ENCODE measurements at places on chromosomes 1 and 21.

DNA sequence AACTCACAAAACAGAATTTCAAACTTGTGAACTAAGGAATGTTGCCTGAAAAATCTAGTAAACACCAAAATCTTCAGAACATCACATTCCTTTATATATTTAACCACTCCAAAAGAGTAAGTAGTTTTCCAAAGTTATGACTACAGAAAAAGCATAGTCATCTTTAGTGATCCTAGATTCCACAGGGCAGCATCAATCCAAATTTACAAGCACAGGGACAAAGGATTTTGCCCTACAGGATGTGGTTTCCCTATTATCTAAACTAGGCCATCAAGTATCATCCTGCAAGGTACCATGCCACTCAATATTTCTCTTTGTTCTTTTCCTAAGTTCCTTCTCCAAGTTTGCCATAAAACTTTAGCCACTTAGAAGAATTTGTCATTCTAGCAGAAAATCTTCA is 33.0 kb downstream of the COP1 start:
- DNase-seq: no peak

- DNase-seq: no peak
Observed at GRCh38 chr1:35851132-35851869, 31.7 kb upstream of the AGO1 start.

- no peak for DNase-seq
Observed at GRCh38 chr1:233022246-233022645, 71.8 kb downstream of the NTPCR start.

GRCh38 chr1:75539230-75540116 is 71.4 kb downstream of the SLC44A5 start:
- no peak for DNase-seq

GRCh38 chr1:245609354-245610150 is 454.8 kb downstream of the KIF26B start:
- no peak for DNase-seq

DNA sequence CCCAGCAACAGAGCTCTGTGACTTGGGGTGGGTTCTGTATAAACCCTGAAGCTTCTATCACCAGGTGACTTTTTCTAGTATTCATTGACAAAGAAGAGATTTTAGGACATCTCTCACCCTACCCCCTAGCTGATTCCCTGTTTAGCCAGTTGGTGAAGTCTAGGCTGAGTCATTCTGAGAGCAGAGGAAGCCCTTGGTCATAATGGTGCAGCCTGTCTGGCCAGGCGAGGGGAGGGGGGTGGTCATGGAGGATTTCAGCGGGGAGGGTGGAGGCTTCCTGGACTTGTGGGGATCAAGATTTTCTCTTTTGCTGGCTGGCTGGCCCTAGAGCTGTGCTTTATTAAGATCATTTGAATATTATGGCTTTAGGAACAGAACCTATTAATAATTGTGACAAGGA is 262.6 kb downstream of the CAMTA1 start:
- DNase-seq: no peak

DNA sequence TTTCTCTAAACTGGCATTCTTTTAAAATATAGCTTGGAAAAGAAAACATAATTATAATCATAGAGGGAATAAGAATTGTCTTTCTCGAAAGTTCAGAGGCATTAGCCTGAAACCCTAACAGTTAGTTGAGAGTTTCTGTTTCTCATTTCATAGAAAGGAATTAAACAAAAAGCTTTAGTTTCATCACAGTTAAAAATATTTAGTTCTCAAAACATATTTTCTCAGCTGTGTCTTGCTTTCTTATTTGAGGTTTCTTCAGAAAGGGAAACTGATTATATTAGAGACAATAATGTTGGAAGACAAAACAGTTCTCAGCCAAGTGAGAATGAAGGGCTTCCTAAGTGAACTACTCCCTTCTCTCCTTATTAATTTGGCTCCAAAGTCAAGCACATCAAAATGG is 75.4 kb upstream of the C1orf105 start:
- no peak for DNase-seq

DNA sequence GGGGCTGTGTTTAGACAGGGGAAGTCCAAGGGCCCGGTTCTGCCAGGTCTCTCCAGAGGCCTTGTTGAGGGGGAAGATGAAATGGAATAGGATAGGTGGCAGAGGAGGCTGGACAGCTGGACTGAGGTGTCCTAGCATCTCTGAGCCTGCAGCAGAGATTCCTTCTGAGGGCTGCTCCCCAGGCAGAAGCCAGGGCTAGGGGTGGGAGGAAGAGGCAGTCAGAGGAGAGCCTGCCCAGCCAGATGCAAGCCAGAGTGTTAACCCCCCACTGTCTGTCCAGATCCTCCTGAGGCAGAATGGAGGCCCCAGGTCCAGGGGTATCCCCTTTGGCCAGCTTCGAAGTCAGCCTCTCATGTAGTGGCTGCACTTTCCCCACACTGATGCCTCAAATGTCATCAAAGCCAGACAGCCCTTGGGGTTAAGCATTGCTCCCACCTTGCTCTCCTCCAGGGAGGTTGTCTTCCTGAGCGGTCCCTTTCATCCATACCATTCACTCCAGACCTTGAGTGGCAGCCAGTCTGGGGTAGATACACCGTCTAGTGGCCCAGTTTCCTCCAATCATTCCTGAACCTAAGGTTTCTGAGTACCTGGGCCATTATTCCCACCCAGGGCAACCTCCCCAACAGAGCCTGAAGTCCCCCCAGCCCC is 1.7 kb downstream of the CSF1 start:
- DNase-seq: no peak

- DNase-seq: no peak
Observed at GRCh38 chr1:155001425-155001674, 1.3 kb upstream of the ZBTB7B start.

DNA sequence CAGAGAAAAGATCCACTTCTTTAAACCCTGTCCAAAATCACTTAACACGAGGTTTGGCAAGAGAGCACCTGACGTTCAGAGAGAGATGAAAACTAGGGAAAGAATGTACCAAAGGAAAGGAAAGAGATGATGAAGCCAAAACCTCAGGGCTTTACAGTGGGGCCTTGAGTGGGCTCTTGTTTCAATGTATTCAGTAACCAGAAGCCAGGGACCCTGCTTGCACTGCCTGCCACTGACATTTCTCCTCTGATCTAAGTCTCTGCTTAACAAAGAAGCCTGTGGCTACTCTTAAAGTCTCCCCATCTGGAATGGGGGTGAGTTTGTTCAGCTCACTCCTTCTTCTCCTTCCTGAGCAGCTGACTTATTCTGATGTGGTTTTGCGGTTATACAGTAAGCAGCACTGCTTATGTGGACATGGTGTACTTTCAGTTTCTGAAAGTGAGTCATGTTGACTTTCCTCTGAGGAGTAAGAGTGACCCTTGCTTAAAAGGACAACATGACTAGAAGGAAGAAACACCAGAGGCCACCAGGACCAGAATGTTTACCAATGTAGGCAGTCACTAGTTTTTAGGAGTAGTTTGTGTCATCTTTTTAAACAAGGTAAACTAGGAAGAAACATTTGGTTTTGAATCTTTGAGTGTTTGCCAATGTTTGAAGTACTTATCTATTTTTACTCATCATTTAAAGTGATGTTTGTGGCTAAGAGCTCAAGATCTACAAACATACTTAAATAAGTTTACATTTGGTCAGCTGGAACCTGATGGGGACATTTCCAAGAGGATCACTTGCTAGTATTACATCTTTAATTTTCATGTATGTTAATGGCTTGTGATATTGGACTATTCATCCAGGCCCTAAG is 87.4 kb downstream of the FASLG start:
- peak; percentile 89 for DNase-seq

DNA sequence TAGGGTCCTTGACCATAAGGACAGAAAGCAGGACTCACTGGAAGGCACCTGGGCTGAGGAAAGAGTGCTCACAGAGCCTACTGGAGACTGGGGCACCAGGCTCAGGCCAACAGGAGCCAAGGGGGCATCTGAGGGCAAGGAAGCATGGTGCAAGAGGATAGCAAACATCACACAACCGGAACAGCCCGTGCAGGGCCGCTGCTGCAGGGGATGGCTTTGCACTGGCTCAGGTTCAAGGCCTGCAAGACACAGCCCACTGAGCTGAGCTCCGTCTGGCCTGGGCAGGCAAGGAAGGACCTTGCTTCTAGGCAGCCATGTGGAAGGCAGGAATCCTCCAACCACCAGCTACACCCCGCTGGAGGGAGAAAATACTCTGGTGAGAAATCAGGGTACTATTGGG is 59.8 kb upstream of the KIF26B start:
- DNase-seq: no peak

GRCh38 chr1:234593771-234594504 is 16.0 kb downstream of the IRF2BP2 start:
- DNase-seq: no peak

- no peak for DNase-seq
Observed at GRCh38 chr1:6365047-6365446, 28.5 kb downstream of the ACOT7 start.

GRCh38 chr1:115240297-115240696 is 97.8 kb downstream of the NGF start:
- DNase-seq: no peak

DNA sequence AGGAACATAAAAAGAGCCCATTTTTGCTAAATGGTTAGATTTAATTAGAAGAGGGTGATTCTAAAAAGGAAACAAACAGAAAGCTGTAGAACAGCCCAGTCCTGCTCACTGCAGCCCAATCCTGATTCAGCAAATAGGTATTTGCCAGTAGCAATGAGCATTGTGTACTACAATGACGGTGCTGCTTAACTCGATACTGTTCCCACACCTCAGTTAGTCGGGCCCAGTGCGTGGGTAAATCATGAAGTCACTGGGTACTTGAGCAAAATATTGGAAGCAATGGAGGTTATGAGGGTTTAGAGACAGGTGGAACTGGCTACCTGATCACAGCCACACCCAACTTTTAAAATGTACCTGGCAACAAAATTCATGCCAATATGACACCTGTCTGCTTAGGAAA is 101.5 kb upstream of the ADGRL2 start:
- no peak for DNase-seq

DNA sequence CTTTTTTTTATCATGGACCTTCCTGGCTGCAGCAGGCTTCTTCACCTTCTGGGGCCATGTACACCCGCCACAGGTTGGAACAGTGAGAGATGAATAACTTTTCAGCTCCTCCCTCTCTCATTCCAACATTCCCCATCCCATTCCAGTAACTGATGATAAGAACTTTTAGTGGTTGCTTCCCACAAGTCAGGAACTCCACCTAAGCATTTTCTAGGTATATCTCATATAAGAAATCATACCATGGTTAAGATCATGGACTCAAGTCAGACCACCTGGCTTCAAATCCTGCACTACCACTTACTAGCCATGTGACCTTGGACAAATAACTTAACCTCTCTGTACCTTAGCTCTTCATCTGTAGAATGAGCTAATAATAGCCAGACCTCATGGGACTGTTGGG is 42.5 kb upstream of the RGS8 start:
- no peak for DNase-seq

DNA sequence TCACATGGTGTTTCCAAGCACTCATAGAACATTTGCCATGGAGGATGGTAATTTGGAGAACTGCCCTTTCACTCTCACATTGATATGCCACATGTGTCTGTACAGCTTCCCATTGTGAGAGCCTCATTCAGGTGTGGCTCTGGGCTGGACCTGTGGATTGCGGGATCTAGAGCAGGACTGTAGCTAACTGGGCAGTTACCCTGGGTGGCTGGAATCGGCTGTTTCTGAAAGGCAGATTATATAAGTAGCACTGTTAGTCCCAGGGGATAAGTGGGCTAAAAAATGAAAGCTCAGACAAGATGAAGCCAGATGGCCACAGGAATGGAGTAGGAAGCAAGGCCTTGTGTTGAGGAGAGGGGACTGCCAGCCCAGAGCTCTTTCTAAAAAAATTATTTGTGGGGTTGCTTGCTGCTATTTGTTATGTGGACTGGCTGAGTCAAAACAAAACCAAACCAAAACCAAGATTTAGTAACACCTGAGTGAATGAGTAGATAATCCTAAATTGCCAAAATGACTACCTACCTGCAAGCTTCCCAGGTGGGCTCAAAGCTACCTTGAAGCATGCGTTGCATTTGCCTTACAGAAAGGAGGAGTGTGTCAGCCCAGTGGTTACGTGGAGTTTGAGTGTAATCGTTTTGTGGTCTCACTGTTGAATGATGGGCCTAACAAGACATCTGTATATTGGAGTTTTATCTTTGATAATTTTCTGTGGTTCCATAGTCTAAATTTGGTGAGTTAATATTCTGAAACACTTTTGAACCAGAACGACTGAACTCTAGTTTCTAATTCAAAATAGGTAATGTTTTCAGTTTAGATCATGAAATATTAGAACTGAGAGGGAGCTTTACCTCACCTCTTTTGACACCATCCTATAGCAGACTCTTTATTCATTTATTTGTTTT is 58.0 kb downstream of the SDCCAG8 start:
- DNase-seq: no peak

GRCh38 chr1:162626761-162627160 is 5.5 kb upstream of the DDR2 start:
- DNase-seq: no peak

DNA sequence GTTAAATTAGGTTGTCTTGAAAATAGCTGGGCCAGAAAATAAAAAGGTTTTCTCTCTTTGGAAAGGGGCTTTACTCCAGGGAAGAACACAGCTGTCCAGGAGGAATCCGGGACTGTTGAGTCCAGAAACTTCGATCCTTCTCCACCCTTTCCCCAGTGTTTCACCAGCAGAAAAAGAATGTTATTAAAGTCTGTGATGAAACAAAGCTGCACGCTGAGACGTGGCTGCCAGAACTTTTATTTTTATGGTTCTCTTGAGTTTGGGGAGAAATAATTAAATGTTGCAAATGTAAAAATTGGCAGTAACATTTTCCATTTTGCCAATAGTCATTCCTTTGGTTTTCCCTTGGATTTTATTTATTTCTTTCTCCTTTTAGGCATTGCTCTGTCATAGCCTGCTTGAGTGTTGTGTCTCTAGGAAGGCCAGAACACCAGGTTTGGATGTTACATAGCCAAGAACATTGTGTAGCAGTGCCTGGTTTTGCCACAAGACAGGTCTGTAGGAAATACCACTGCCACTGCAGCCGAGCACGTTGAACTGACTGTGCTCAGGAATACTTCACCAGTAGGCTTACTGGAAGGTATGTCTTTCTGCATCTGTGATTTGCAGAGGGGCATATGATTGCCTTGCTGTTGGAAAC is 87.4 kb downstream of the ROR1 start:
- DNase-seq: no peak

DNA sequence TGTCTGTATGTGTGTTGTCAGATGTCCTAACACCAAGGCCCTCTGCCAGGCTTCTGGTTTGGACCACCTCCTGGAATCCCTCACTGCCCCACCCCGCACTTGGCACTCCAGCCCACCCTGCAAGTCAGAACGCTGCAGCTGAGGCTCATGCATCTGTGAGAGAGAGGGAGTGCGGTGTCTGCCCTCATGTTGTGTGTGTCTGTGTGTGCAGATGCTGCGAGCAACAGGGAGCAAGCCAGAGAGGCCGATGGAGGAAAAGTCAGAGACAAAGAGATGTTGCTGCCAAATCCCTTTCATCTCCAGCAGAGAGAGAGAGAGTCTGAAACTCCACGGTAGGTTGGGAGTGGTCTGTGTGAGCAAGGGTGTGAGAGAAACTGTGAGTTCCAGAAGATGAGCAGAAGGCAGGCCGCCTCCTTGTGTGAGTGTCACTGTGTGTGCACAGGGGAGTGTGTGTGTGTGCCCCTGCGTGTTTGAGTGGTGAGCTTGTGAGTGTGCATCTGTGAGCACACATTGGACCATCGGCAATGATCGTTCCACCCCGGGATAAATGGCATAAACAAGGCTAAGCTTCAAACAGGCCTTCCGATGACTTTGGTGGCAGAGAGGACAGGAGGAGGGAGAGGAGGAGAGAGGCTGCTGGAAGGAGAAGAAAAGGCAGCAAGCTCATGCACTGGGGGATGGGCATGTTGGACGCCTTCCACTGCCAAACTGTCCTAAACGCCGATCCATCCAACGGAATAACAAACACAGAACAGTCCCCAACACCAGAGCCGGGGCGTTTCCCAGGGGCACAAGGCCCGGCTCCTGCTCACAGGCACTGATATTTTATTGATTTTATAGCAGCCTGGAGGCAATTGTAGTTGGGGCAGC is 99.2 kb upstream of the GRIK3 start:
- DNase-seq: no peak
